ENCODE measurements at places on chromosomes 6 and 20. TPM values are rescaled to one million over a fixed set of nuclear protein-coding genes. Genes with fewer than 3 reads are reported as not detected.

CLDN20 gene
- total RNA-seq: not detected

UFL1 gene
- 12.3 TPM for total RNA-seq

MCHR2 gene
- not detected for total RNA-seq

MYL9 gene
- not detected for total RNA-seq

DNAH8 gene
- total RNA-seq: not detected

WASF1 gene
- 21.9 TPM for total RNA-seq

MYH7B gene
- total RNA-seq: not detected

GPX5 gene
- total RNA-seq: not detected

SMLR1 gene
- total RNA-seq: 1.1 TPM

KIF6 gene
- not detected for total RNA-seq

TCF15 gene
- not detected for total RNA-seq

MOCS1 gene
- 0.03 TPM for total RNA-seq

PRSS16 gene
- 14.3 TPM for total RNA-seq

SLC26A8 gene
- total RNA-seq: not detected

CST2 gene
- 270 TPM for total RNA-seq

SLC32A1 gene
- not detected for total RNA-seq

EYS gene
- not detected for total RNA-seq

ADGB gene
- not detected for total RNA-seq

HMGCLL1 gene
- total RNA-seq: not detected

HECA gene
- 5.2 TPM for total RNA-seq

TBC1D32 gene
- total RNA-seq: 4.9 TPM

MYLK2 gene
- not detected for total RNA-seq

PANK2 gene
- total RNA-seq: 48.8 TPM

TAAR5 gene
- not detected for total RNA-seq

TRIM40 gene
- not detected for total RNA-seq

BMP6 gene
- total RNA-seq: 7.5 TPM

C20orf204 gene
- total RNA-seq: not detected

CGA gene
- total RNA-seq: not detected

KIAA1755 gene
- total RNA-seq: 0.20 TPM

EDEM2 gene
- total RNA-seq: 27.4 TPM

FAXC gene
- total RNA-seq: 8.5 TPM

FAM83C gene
- total RNA-seq: not detected

FILIP1 gene
- total RNA-seq: not detected

RIMS1 gene
- total RNA-seq: not detected

RAB44 gene
- not detected for total RNA-seq

OOEP gene
- not detected for total RNA-seq

TAGAP gene
- total RNA-seq: not detected

TRDN gene
- not detected for total RNA-seq

TINAG gene
- total RNA-seq: 114 TPM

VGLL2 gene
- not detected for total RNA-seq

TTI1 gene
- total RNA-seq: 29.5 TPM

POPDC3 gene
- total RNA-seq: 161 TPM

QKI gene
- 76.1 TPM for total RNA-seq

NINL gene
- 9.2 TPM for total RNA-seq

PTK7 gene
- total RNA-seq: 45.4 TPM

BTNL2 gene
- not detected for total RNA-seq

LY6G6D gene
- total RNA-seq: not detected

PCK1 gene
- total RNA-seq: 0.96 TPM

HCK gene
- total RNA-seq: not detected

CYP39A1 gene
- total RNA-seq: 0.95 TPM

MED23 gene
- 15.6 TPM for total RNA-seq

KCNS1 gene
- not detected for total RNA-seq

Measured in Caki2 (cell line).